ENCODE measurements at places on chromosomes 4 and X.

- no peak for DNase-seq
Observed at GRCh38 chr4:13921805-13922204, 294.3 kb upstream of the BOD1L1 start.

GRCh38 chr4:88240297-88240714, 44.1 kb downstream of the PPM1K start:
- no peak for DNase-seq

GRCh38 chr4:89293299-89293698, 14.3 kb downstream of the GPRIN3 start:
- DNase-seq, result no peak

GRCh38 chrX:64093761-64094160, 111.7 kb downstream of the AMER1 start:
- DNase-seq, result no peak

- DNase-seq, result no peak
Observed at GRCh38 chr4:53905941-53906377, 158.4 kb downstream of the CHIC2 start.

Data from T-helper 9 cell (primary cell).